GM23248 (cell line): ENCODE measurements at places on chromosomes 6 and 20. TPM values are rescaled to one million over a fixed set of nuclear protein-coding genes. Genes with fewer than 3 reads are reported as not detected.

The SMLR1 gene
- total RNA-seq: not detected in 2 replicates

The ELOVL2 gene
- 0.32 and 0.76 TPM in 2 replicates for total RNA-seq

The RRP36 gene
- 45.0 and 58.3 TPM in 2 replicates for total RNA-seq

The TRIM15 gene
- total RNA-seq: not detected in 2 replicates

The SLC32A1 gene
- total RNA-seq: not detected in 2 replicates
